ENCODE measurements at places on chromosomes 16 and 17.

- DNase-seq: no peak
Measured at GRCh38 chr16:87238361-87238715, 78.9 kb downstream of the C16orf95 start.

DNA sequence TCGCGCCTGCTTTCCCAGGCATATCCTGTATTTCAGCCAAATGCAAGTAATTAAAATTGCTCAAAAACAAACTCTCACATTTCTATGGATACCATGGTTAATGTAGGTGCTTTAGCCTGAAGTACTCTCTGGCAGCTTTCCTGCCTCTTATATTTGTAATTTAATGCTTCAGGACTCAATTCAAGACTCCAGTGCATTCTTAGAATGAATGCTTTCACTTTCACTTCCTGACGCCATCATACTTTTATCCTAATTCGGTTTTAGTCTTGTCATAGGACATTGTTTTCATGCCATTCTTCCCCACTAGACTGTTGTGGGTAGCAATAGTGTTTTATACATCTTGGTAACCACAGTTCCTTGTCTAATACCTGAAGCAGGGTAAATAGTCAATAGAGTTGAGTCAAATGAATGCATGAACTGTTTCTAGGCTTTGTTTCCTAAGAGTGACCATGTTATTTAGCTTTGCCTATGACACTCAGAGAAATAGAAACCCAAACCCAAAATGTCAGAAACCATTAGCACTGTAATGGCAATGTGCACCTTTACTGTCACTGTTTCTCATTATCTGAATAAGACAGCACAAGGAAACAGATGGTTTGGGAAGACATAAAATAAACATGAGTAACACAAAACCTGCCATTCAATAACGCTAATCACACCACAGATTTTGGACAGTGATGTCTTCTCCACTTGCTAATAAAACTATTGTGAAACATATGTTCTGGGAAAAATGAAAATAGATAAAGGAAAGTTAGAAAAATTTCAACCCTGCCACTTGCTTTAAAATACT, 705.5 kb downstream of the CDH11 start:
- no peak for DNase-seq

GRCh38 chr16:12002447-12003006, 26.0 kb downstream of the SNX29 start:
- DNase-seq: no peak

DNA sequence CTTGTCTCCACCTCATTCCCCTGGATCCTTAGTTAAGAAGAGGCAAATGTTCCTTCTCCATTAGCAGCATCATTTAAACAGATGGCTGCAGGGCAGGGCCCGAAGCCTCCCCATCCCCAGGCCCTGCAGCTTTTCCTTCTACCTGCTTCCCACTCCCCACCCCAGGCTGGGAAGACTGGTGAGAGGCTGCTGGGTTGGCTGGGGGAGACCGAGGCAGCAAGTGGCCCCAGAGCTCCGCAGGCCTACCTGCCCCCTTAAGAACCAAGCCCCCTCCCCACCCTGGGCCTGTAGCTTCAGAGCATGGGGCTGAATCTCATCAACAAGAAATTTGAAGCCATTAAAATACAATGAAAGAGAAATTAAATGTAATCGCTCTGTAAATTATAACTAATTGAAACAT, 22.1 kb upstream of the RPL38 start:
- no peak for DNase-seq

GRCh38 chr17:49191917-49192741, 18.2 kb downstream of the GNGT2 start:
- peak; percentile 93 for DNase-seq

DNA sequence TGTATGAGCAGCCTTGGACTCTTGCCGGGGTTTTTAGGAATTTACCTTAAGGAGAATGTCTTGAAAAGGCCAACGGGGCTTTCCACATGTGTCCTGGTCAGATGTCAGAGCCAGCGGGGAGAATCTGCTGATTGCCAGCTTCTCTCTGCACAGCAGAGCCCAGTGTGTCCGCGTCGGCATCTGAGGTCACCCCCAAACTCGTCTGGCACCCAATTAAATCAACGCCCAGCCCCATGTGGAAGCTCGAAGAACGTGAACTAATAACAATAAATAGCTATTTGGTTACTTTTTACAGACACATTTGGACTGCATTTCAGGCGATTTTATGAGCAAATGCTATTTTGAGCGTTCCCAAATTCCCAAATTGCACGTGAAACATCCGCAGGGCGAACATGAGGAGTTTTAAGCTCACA, 303.5 kb downstream of the FOXL1 start:
- DNase-seq: no peak

DNA sequence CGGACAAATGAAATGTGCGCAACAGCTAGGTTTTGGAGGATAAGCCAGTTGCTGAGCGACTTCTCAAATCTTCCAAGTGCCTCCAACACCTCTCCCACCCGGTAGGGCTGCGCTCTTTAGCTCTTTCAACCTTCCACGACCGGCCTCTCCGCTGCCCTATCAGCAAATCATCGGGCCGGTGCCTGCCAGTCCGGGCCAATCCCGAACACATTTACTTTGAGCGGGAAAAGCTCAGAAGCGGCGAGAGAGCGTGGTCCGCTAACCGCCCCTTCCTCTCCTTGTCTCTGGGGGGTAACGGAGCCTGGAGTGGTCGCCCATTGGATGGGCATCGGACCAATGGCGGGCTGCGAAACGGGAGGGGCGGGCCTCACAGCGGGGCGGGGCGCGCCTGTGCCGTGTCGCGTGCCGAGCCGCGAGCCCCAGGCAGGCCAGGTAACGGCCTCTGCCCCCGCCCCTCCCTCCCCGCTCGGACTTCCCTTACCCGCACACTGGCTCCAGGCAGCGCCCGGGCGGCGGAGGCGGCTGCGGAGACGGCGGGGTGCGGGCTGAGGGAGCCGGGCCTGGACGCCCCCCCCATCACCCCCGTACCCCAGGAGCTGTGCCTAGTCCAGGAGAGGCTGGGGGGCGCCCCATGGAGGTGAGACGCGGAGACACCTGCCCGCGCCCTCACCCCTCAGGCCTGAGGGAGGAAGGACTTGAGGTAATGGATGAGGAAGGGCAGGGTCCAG, at the start of gene MEIOC:
Gene MEIOC (plus strand): TSS at position 486 of the 728 bp plus-strand sequence. CDS start 146 bp downstream, at position 632.
- peak; percentile 14 for DNase-seq

DNA sequence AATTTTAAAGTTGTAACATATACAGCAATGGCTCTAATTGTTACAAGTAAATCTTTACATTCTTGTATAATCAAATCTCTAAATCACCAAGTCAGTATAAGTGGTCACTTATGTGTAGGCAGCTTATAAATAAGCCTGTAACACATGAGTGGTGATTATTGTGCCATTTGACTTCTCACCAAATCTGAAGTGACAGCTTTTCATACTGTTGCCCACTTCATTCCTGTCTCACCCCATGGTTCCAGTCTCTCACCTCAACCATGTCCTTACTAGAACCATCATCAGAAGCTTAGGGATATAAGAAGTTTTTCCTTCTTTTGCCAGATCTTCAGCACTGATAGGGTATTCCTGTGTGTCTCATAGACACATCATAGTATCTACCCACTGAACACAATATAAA, 23.5 kb downstream of the TNRC6A start:
- DNase-seq: no peak

DNA sequence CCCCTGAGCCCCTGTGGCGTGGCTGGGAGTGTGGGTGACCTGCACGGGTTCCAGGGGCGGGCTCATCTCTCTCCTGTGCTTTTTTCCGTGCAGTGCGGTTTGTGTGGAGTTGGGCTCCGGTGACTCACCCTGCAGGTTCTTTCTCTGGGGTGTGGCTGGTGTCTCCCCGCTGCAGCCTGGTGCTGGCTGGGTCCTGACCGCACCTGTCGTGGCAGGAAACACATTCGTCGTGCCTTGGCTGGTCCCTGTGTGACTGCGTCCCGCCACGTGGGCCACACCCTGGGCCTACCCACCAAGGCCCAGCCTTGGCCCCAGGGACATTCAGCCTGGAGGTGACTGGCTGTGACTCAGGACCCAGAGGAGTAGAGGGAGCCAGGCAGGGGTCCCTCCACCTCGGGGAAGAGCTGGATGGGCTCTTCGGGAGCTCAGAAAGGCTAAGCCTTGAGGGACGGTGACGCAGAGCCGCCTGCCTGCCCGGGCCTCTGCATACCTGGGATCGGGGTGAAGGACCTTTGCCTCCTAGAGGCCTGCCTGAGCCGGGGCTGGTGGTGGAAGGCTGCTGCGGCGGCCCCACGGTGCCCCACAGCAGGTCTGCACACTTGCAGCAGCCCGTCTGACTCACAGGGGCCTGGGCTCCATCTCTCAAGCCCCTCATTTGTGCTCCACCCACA, 7.8 kb downstream of the TRAF7 start:
- no peak for DNase-seq

DNA sequence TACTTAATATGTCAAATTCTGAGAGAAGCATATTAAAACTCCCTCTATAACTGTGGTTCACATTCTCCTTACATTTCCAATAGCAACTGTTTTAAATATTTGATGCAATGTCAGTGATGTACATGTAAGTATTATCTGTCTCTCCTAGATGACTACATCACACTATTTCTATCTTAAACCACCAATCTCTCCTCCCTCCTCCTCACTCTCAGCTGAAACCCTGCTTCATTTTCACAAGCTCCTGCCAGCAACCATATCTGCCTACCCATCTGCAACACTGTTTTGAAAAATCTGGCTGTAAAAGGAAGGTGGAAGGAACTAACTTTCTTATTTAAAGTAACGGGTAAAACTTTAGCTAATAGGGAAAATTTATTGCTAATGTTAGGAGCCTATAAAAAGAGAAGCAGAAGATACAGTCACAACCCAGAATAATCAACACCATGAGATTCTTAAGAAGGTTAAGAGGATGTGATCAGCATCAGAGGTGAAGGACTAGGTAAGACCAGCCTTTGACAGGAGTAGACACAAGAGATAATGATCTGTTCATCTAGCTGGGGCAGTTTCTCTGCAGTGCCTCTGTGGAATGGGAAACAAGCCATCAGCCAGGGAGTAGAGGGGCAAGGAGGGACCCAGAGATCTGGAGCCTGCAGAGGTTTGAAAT, 31.0 kb downstream of the MYH10 start:
- no peak for DNase-seq

DNA sequence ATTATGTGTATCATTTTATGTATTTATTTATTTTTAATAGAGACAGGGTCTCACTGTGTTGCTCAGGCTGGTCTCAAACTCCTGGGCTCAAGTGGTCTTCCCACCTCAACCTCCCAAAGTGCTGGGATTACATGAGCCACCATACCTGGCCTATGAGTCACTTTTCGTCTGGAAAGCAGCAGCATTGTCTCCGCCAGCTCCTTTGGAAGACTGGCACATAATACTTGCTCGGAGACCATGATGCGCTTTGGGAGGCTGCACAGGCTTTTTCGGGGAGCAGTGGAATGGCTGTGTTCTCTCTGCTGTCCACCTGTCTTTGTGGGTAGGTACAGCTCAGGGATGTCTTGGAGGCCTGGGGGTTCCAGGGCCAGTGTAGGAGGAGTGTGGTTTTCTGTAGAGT, 102.2 kb downstream of the AATF start:
- no peak for DNase-seq

GRCh38 chr17:29393436-29393835, 3.3 kb downstream of the TAOK1 start:
- no peak for DNase-seq

DNA sequence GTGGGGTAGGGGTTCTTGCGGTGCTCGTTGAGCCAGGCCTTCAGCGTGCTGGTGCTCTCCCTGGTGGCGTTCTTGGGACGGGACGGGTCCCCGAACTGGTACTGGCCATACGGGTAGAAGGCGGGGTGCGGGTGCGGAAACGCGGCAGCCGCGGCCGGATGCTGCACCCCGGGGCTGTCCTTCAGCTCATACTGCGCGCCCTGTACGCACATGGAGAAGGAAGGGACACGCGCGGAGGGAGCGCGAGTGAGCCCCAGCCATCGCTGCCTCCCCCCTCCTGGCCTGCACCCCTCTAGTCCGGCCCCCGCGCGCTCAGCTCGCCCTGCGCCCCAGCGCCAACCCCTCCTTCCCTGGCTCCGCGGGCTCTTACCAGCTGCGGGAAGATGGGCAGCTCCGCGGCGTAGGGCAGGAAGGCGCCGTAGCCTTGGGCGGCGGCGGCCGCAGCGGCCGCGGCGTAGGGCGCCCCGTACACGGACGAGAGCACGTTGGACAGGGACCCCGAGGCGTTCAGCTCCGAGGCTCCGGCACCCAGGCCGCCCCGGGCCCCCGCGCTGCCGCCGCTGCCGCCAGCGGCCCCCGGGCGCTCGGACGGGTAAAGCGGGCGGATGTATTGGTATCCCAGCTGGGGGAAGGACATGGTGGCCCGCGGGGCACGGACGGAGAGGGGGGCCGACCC, 1.0 kb downstream of the IRX3 start:
- no peak for DNase-seq

- no peak for DNase-seq
Measured at GRCh38 chr16:17951378-17951777, 385.2 kb downstream of the NPIPA8 start.

DNA sequence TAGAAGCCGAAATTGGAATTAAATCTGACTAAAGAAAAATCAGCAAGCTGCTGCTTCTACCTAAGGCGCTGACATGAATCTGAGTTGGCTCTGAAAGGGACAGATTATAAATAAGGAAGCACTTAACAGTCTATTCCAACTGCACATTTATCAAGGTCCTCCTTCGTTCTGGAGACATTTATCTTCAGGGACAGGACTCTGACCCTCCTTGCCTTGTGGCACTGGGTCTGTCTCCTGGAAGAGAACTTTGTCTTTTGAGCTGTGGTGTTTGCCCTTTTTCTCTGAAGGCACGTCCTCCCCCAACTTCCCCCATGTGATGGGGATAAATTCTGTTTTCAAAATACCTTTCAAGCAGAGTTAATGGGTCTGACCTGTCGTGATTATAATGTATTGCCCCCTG, 47.0 kb upstream of the MARCHF10 start:
- DNase-seq: no peak

- DNase-seq: no peak
Measured at GRCh38 chr16:72241008-72241407, 69.1 kb upstream of the PMFBP1 start.

DNA sequence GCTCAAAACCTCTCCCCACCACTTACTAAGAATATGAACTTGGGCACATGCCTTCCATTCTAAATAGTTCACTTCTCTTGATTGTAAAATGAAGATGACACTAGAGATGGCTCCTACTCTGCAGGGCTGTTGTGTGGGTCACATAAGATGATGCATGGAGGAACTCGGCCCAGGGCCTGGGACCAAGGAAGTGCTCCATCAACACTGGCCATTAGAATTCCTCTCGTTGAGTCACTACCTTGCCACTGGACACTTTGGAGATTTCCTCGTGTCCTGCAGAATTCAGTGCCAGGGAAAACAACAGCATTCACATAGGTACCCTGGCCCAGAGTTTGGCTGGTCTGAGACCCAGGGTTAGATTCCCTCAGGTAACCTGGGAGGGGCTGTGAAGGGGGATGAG, 18.6 kb downstream of the HNF1B start:
- no peak for DNase-seq

DNA sequence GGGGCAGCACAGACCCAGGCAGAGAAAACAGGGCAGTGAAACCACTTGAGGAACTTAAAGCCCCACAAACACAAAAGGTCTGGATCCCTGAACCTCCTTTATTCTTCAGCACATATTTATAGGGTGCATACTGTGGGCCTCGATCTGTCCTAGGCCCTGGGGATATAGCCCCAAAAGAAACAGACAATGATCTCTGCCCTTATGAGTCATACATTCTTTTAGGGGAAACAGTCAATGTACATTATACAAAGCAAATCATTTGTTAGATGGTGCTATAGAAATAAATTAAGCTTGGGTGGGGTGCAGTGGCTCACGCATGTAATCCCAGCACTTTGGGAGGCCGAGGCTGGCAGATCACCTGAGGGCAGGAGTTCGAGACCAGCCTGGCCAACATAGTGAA, 10.0 kb upstream of the HES7 start:
- DNase-seq: no peak

Data from activated CD4-positive, alpha-beta T cell treated with anti-CD3 and anti-CD28 coated beads, Interleukin-2, amount 50 U/mL, for 1 hour (primary cell).